ENCODE measurements at places on chromosomes 5 and 9.
A peak's percentile ranks its signal among the peaks of the same experiment; 100 is the strongest.

- DNase-seq: no peak
Observed at GRCh38 chr5:57442080-57442839, 40.4 kb downstream of the ACTBL2 start.

GRCh38 chr5:43421450-43422133 is 9.4 kb upstream of the CCL28 start:
- no peak for DNase-seq

DNA sequence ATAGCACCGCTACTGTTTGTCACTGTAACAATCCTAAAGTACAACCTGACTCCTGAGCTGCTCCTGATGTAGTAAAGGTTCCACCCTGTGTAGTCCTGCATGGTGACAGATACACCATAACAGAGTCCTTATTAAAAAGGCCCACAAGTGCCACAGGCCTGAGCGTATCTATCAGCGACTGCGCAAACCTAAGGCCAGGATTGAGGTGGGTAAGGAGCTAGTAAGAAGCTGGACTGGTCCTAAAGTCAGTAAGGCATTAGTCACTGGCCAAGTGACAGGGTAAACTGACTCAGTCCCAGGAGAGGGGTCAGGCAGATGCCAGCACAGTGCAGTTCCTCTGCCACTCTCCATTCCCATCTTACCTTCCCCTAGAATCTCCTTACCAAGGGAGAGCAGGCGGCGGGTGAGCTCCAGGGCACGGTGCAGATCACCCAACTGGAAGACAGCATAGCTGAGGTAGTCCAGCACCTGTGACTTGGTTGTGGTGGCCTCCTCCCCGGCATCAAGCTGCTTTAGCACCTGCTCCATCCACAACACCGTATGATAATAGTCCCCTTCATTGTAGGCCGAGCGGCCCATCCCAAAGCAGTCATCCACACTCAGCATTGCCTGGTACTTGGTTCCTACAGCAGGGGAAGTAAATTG is 17.6 kb downstream of the P4HA2 start:
- DNase-seq: no peak

DNA sequence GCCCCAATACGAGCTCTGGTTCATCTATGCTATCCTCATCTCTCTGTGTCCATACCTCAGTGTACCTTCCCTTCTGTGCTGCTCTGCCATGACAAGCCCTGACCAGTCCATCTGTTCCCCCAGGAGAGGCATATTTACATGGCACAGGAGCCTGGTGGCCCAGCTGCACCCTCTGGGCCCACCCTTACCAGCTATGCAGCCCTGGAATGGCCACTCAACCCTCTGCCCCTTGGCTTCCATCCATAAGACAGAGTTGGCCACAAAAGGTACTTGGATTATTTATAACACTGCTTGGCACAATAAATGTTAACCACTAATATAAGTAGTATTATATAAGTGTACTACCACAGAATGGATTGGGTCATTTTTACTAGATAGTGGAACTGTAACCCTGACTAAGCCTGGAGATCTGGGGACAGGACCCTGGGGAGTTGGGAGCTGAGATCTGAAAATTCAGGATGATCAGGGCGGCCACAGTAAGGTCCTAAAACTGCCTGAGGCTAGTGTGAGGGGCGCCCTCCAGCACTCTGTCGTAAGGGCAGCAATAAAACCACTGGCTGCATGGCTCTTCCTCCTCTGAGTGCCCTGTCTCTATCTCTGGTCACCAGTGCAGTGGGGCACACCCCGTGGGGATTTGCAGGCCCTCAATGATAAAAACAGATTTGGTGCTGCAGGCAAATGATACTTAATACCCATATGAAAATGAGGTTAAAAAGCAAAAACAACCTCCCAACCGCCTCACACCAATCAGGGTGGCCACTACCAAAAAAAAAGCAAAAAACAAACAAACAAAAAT is 65.8 kb downstream of the SEMA4D start:
- no peak for DNase-seq

DNA sequence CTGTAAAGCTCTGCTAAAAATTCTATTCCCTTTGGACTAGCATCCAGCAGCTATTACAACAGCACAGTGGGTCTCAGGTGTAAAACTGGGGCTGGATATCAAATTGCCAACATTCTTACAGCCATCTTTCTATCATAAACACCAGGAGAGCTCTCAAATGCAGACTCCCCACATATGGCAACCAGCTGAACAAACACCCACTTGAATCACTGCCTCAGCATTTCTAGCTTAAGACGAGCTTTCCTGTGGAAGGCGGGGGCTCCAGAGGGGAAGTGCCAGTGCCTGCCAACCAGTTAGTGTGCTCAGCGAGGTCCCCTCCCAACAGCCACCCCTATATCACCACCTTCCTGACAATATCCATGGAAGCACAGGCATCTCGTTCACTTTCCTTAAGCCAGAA is 62.2 kb downstream of the IPPK start:
- peak; percentile 83 for DNase-seq

GRCh38 chr5:16066810-16067209 is 112.8 kb downstream of the MARCHF11 start:
- DNase-seq: no peak

- no peak for DNase-seq
Observed at GRCh38 chr5:29162297-29162696, 2031.2 kb upstream of the CDH6 start.

- DNase-seq: no peak
Observed at GRCh38 chr5:132751444-132751843, 4.2 kb downstream of the CCNI2 start.

- DNase-seq: peak; percentile 2
Observed at GRCh38 chr9:104092192-104092591, 1.9 kb upstream of the SMC2 start.

All from eye (tissue), 1 donor.